ENCODE measurements at places on chromosomes 12 and 14. TPM values are rescaled to one million over a fixed set of nuclear protein-coding genes. Genes with fewer than 3 reads are reported as not detected.

Gene LRRK2
- total RNA-seq, result 0.11 TPM

Gene CLEC7A
- not detected for total RNA-seq

Gene IL22
- not detected for total RNA-seq

Gene PRB4
- not detected for total RNA-seq

Gene SALL2
- 0.21 TPM for total RNA-seq

Gene PZP
- total RNA-seq, result not detected

Gene C1R
- total RNA-seq, result 45.7 TPM

Gene NTN4
- 44.9 TPM for total RNA-seq

Gene PPP4R4
- total RNA-seq, result 1.00 TPM

DNA sequence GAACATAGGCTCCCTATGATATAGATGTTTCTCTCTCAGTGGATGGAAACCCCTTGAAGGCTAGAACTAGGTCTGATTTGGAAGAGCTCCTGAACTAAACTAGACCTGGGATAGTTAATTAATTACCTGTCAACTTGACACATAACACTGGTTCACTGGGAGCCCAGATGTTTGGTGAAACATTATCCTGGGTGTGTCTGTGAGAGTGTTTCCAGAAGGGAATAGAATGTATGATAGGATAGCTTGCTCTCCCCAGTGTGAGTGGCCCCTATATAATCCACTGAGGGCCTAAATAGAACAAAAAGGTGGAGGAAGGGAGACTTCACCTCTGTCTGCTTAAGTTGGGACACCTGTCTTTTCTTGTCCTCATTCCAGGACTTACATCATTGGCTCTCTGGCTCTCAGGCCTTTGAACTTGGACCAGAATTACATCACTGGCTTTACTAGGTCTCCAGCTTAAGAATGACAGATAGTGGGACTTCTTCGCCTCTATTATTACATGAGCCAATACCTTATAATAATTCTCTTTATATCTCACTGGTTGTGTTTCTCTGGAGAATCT, 194.1 kb downstream of the KTN1 start:
- no peak overlapping the region for H3K4me3 ChIP-seq
- no peaks in the 10 kb centered on the region for H3K36me3 ChIP-seq
- no peak overlapping the region for H3K27ac ChIP-seq
- no peaks in the 10 kb centered on the region for H3K27me3 ChIP-seq
- DNase-seq, result no peak

DNA sequence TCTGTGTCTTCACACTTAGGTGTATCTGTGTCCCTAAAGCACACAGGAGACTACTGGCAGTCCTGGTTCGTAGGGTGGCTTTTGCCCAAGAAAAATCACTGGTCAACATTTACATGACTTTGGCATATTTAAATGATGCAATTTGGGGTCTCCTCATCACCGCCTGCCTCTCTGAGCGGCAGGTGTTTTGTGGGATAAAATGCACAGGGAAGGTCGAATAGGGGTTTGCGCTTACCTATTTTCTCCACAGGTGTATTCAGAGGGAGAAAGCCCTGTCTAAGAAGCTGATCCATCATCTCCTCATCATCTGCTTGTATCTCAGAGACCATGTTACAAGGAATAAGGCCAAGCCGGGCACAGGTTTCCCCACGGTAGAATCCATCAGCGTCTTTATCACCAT, 74.7 kb downstream of the PIWIL1 start:
- no peak overlapping the region for H3K4me3 ChIP-seq
- no peaks in the 10 kb centered on the region for H3K27me3 ChIP-seq
- H3K27ac ChIP-seq, result no peak overlapping the region

DNA sequence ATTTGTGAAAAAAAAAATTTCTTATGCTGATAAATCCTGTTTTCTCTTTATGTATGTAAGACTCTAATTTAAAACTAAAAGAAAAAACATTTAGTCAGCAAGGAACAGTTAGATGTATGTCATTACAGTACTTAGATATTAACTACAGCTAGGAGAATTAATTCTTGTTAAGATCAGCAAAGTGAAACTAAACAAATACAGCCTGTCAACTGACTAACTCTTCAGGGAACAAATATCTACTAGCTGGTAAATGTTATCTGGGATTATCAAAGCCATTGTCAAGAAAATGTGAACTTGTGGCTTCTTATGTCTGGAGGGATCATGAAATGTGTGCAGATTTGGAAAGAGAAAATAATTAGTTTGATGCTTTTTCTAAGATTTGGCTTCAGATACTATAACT, 27.5 kb downstream of the MGAT4C start:
- no peak overlapping the region for H3K27ac ChIP-seq
- H3K36me3 ChIP-seq, result no peaks in the 10 kb centered on the region
- no peaks in the 10 kb centered on the region for H3K27me3 ChIP-seq
- DNase-seq, result no peak
- H3K4me3 ChIP-seq, result no peak overlapping the region
- H3K4me1 ChIP-seq, result no peaks in the 10 kb centered on the region

GRCh38 chr12:45259675-45260074, 43.8 kb downstream of the ANO6 start:
- no peaks in the 10 kb centered on the region for H3K4me1 ChIP-seq
- H3K4me3 ChIP-seq, result no peak overlapping the region
- no peaks in the 10 kb centered on the region for H3K27me3 ChIP-seq
- peaks cover 3% of the 10 kb centered on the region for H3K36me3 ChIP-seq
- no peak overlapping the region for H3K27ac ChIP-seq

DNA sequence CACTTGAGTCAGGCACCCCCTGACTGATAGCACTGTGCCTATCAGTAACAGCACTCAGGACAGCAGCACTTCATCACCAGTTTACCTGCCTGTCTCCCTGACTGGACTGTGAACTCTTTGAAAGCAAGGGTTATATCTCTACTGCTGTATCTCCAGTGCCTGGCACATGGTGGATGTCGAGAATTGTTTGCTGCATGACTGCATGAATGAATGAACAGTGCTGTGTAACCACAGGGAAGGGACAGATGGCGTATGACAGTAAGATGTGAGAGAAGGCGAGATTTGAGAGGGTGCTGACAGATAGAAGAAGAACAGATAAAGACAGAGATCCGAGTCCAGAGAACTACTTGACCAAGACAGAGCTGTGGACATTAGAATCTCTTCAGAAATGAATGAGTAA, 29.7 kb downstream of the BRAP start:
- H3K4me3 ChIP-seq, result no peak overlapping the region
- H3K27me3 ChIP-seq, result no peaks in the 10 kb centered on the region
- H3K27ac ChIP-seq, result no peak overlapping the region

DNA sequence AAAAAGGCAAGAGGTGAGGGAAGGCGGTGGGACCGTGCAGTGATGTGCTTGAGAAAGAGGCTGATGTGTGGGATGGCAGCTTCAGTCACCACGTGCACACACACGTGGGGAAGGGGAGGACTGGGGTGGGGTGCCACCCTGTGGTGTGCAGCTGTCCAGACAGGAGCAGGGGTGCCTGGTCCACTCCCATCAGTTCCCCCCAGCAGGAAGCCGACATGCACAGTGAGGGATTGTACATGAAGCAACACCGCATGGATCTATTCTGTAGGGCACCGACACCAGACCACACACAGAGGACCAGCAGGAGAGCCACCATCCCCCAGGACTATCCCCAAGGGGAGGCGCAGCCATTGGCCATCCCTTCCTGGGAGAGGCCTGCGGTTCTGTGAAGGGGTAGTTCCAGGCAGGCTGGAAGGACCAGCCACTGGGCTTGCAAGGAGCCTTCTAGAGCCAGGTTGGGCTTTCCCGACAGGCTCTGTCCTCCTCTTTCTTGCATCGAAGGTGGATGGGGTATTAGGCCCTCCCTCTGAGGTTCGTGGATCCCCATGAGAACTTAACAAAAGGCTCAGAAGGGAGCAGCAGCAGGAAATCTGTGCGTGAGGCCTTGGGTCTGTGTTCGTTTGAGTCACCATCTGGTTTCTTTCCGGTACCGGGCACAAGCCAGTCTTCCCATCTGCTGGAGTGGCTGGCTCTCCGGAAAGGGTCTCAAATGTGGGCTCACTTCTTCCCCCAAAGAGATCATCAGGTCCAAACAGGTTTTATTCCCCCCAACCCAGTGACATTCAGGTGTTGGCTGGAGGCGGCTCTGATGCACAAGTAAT, 59.8 kb downstream of the PLEKHG3 start:
- no peaks in the 10 kb centered on the region for H3K36me3 ChIP-seq
- H3K27me3 ChIP-seq, result no peaks in the 10 kb centered on the region
- peak overlapping the region; percentile 82 for H3K27ac ChIP-seq
- H3K4me3 ChIP-seq, result peak overlapping the region; percentile 3

GRCh38 chr12:2673966-2674810, 120.6 kb upstream of the FKBP4 start:
- H3K27ac ChIP-seq, result no peak overlapping the region
- H3K4me1 ChIP-seq, result no peaks in the 10 kb centered on the region
- peaks cover 8% of the 10 kb centered on the region for H3K36me3 ChIP-seq
- DNase-seq, result no peak
- no peak overlapping the region for H3K4me3 ChIP-seq

GRCh38 chr12:110117956-110118685, 6.0 kb upstream of the IFT81 start:
- no peak overlapping the region for H3K4me3 ChIP-seq
- no peaks in the 10 kb centered on the region for H3K4me1 ChIP-seq
- no peak overlapping the region for H3K27ac ChIP-seq

- no peak for DNase-seq
- H3K36me3 ChIP-seq, result no peaks in the 10 kb centered on the region
- no peak overlapping the region for H3K4me3 ChIP-seq
Measured at GRCh38 chr14:95683793-95684192, 2.4 kb upstream of the TCL1B start.

- H3K27me3 ChIP-seq, result no peaks in the 10 kb centered on the region
- DNase-seq, result no peak
- H3K36me3 ChIP-seq, result peaks cover 21% of the 10 kb centered on the region
- no peak overlapping the region for H3K4me3 ChIP-seq
- no peaks in the 10 kb centered on the region for H3K4me1 ChIP-seq
Measured at GRCh38 chr12:1188016-1188415, 197.0 kb downstream of the ERC1 start.

DNA sequence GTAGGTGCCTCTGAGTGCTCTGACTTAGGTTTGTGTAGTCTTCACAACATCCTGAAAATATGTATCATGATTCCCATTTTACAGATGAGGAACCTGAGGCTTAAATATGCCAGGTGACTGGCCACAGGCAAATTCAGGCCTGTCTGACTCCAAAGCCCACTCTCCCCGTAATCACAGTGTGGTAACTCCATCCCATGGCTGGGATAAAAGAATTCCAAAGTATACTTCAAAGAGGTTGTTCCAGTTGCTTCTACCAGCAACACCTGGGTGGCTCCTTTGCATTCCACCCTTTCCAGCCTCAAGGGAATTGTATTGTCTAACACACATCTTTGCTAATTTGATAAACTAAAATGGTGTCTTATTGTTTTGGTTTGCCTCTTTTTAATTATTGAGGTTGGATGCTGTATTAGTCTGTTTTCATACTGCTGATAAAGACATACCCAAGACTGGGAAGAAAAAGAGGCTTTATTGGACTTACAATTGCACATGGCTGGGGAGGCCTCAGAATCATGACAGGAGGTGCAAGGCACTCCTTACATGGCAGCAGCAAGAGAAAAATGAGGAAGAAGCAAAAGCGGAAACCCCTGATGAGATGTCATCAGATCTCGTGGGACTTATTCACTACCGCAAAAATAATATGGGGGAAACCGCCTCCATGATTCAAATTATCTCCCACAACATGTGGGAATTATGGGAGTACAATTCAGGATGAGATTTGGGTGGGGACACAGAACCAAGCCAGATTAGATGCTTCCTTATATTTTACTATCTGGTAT, 9.9 kb upstream of the CHST11 start:
- H3K4me3 ChIP-seq, result no peak overlapping the region
- no peaks in the 10 kb centered on the region for H3K27me3 ChIP-seq
- H3K4me1 ChIP-seq, result no peaks in the 10 kb centered on the region
- no peak overlapping the region for H3K27ac ChIP-seq
- H3K36me3 ChIP-seq, result no peaks in the 10 kb centered on the region

- H3K4me3 ChIP-seq, result no peak overlapping the region
- no peak overlapping the region for H3K27ac ChIP-seq
Measured at GRCh38 chr14:99055816-99056215, 216.2 kb downstream of the BCL11B start.

DNA sequence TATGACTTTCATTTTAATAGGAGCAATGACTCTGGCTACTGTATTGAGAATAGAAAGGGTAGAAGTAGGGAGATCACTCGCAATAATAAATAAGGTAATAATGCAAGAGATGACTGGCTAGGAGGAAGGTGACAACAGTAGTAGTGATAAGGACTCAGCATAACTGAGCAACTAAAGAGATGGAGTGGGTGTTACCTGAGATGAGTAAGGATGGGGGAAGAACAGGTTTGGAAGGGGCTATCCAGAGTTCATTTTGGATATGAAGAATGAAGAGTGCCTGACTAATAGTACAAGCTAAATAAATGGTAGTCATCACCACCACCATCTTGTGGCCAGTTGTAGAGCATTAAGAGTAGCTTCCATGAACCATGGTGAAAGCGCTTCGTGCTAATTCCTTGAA, 101.1 kb downstream of the RPS6KA5 start:
- no peaks in the 10 kb centered on the region for H3K36me3 ChIP-seq
- DNase-seq, result no peak
- H3K4me1 ChIP-seq, result no peaks in the 10 kb centered on the region

DNA sequence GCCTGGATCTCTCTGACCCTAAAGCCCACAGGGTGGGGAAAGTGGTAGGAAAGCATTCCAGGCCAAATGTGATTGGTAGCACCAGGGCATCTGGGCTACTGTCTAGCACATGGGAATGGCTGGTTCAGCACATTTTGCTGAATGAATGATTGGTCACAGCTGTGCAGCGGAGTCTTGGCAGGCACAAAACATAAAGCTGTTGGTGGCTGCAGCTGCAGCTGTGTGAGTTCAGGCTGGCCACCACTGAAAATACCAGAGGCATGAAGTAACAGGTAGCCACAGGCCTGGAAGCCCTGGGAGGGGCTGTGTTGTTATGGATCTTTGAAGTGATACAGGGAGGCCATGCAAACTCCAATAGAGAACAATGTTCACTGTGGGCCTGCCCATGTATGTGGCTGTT, 72.7 kb downstream of the MYRFL start:
- H3K4me1 ChIP-seq, result no peaks in the 10 kb centered on the region
- DNase-seq, result no peak
- H3K4me3 ChIP-seq, result no peak overlapping the region

DNA sequence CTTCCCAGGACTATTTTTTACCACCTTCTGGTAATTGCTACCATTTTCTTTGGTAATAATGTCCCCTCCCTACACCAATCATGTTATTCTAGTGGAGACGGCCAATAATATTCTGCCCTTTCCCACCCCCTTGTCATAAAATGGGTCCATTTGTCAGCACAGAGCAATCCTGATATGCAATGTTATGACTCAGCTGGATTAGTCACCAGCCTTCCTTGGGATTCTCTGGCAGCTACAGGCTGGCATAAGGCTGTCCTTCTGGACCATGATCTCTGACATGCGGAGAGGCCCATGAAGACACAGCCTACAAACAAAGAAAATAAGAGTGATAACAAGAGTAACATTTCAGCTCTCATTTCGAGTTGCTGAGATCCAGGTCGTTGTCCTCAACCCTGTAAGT, 222.0 kb upstream of the CPNE8 start:
- no peak overlapping the region for H3K27ac ChIP-seq
- H3K4me1 ChIP-seq, result no peaks in the 10 kb centered on the region
- DNase-seq, result no peak
- no peaks in the 10 kb centered on the region for H3K27me3 ChIP-seq

GRCh38 chr12:25975179-25975578, 16.7 kb downstream of the RASSF8 start:
- H3K4me1 ChIP-seq, result peaks cover 39% of the 10 kb centered on the region
- H3K36me3 ChIP-seq, result peaks cover 4% of the 10 kb centered on the region

- no peaks in the 10 kb centered on the region for H3K27me3 ChIP-seq
- H3K4me3 ChIP-seq, result no peak overlapping the region
- DNase-seq, result no peak
Measured at GRCh38 chr14:70268760-70269159, 80.0 kb upstream of the SLC8A3 start.
